CD4-positive, alpha-beta T cell (primary cell): ENCODE measurements at places on chromosomes 12 and 14. TPM values are rescaled to one million over a fixed set of nuclear protein-coding genes. Genes with fewer than 3 reads are reported as not detected.

GRCh38 chr14:75597149-75597548 is 18.7 kb downstream of the FLVCR2 start:
- DNase-seq: no peak

The INHBC gene
- total RNA-seq: 0.20 TPM

GRCh38 chr14:71733210-71733883 is 198.9 kb upstream of the RGS6 start:
- DNase-seq: no peak

The CLEC6A gene
- total RNA-seq: not detected

DNA sequence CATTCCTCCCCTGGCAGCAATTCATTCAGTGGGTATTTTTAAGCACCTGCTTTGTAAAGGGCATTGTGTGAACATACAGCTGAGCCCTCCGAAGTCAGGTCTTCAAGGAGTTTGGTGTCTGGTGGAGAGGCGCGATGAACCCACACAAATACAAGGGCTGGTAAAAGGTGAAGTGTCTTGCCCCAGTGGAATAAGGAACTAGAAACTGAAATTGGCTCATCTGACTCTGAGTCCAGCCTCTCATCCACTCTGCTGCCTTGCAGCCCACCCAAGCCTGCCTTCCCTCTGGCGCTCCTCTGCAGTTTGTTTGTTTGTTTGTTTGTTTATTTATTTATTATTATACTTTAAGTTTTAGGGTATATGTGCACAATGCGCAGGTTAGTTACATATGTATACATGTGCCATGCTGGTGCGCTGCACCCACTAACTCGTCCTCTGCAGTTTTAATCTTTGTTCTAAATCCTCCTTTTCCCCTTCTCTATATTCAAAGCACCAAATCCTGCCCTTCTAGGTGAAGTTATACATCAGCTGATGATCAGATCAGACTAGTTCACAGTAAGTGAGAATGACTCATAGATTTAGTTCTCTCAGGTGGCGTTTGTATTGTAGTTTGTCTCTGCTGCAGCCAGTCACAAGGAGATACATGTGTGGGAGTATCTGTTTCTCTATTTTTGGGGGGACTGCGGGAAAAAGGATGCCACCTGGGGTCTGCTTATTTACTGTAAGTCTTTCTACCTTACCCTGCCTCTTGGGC is 394.5 kb downstream of the APAF1 start:
- no peak for DNase-seq

The SLC6A12 gene
- not detected for total RNA-seq

DNA sequence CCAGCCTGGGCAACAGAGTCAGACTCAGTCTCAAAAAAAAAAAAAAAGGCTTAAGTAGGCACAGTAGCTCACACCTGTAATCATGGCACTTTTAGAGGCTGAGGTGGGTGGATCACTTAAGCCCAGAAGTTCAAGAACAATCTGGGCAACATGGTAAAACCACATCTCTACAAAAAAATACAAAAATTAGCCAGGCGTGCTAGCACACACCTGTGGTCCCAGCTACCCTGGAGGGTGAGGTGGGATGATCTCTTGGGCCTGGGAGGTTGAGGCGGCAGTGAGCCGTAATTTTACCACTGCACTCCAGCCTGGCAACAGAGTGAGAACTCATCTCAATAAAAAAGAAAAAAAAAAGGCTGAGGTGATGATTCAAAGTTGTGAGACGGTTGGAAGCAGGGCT is 9.1 kb upstream of the RESF1 start:
- DNase-seq: no peak

The ATN1 gene
- total RNA-seq: 29.6 TPM

The TMPRSS12 gene
- not detected for total RNA-seq

The GLI1 gene
- 0.31 TPM for total RNA-seq

The STRAP gene
- total RNA-seq: 140 TPM

GRCh38 chr12:76952995-76953394 is 74.2 kb upstream of the CSRP2 start:
- no peak for DNase-seq

The ERG28 gene
- total RNA-seq: 5.8 TPM

GRCh38 chr12:22628228-22628627 is 3.3 kb downstream of the ETNK1 start:
- no peak for DNase-seq

- DNase-seq: no peak
Measured at GRCh38 chr12:83092129-83092528, 405.4 kb downstream of the TMTC2 start.

GRCh38 chr12:45128637-45129036 is 77.7 kb upstream of the DBX2 start:
- no peak for DNase-seq

The APOF gene
- total RNA-seq: not detected

DNA sequence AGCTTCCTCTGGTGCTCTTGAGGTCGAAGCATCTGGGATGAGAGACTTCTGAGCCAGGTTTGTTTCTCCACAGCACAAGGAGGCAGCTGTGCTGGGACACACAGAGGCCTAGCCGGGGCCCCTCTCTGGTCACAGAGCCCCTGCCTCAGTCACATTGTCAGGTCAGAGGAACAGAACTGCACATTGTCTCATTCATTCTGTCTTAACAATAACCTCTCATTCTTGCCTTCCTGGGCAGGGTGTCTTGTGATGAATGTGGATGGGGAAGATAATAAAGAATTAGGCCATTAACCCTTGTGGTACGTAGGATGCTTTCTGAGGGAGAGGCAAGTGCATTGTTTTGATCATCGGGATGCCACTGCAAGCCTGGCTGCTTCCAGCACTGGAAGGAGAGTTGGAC is 29.8 kb downstream of the FNTB start:
- DNase-seq: no peak

- DNase-seq: no peak
Measured at GRCh38 chr12:102005256-102005655, 56.5 kb downstream of the WASHC3 start.

The ASPG gene
- total RNA-seq: not detected
